ENCODE measurements at places on chromosomes 16 and 17.

- no peak for DNase-seq
Observed at GRCh38 chr16:27355610-27356009, 41.8 kb downstream of the IL4R start.

DNA sequence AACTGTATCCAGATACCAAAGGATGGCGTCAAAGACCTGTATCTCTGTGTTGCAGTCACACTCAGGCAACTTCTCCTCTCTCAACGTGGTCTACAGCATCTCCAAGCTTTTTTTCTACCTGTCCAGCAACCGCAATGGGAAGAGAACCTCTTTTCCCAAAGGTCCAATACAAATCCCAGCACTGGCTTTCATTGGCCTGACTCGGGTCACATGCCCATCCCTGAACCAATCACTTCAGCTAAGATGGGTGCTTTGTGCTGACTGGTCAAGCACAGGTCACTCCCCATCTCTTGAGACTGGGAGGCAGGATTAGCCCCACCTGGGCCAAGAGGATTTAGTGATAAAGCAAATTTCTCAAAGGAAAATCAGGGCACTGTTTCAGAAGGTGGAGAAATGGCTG lies 71.2 kb upstream of the C16orf82 start:
- no peak for DNase-seq

DNA sequence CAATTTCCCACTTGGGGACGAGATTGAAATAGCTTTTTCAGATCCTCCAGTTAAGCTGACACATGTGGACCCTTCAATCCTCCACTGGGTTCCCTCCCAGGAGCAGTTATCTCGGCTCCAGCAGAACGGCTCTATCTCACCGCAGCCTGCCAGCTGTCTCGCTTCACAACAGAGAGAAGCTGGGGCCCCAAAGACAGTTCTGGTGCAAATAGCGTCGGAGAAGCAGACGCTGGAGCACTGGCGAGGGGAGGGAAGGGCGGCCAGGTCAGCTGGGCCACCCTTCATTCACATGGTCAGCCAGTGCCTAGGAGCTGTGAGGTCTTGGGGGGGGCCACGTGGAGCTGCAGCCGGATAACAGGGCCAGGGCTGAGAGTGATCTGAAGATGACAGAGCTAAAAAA lies 141.3 kb upstream of the SDK2 start:
- no peak for DNase-seq

DNA sequence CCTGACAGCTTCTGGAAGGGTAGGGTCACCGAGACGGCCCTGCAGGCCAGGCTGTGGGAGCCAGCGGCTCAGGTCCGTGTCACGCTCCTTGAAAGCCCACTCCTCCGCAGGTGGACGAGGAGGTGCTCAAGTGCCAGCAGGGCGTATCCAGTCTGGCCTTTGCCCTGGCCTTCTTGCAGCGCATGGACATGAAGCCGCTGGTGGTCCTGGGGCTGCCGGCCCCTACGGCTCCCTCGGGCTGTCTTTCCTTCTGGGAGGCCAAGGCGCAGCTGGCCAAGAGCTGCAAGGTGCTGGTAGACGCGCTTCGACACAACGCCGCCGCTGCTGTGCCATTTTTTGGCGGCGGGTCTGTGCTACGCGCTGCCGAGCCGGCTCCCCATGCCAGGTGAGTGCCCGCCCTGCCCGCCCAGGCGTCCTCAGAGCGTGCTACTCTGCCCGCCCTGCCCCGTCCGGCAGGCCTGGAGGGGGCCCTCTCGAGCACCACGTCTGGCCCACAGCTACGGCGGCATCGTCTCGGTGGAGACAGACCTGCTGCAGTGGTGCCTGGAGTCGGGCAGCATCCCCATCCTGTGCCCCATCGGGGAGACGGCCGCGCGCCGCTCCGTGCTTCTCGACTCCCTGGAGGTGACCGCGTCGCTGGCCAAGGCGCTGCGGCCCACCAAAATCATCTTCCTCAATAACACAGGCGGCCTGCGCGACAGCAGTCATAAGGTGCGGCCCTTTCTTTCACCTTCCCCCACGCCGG lies 1.3 kb downstream of the NAGS start:
- peak; percentile 14 for DNase-seq

GRCh38 chr17:14393723-14394122 lies 92.8 kb downstream of the HS3ST3B1 start:
- no peak for DNase-seq

- DNase-seq = no peak
Observed at GRCh38 chr17:82065638-82066303, at the start of gene DUS1L. DUS1L (minus strand) TSS chr17:82065804; CDS start chr17:82065059, 745 bp downstream.

DNA sequence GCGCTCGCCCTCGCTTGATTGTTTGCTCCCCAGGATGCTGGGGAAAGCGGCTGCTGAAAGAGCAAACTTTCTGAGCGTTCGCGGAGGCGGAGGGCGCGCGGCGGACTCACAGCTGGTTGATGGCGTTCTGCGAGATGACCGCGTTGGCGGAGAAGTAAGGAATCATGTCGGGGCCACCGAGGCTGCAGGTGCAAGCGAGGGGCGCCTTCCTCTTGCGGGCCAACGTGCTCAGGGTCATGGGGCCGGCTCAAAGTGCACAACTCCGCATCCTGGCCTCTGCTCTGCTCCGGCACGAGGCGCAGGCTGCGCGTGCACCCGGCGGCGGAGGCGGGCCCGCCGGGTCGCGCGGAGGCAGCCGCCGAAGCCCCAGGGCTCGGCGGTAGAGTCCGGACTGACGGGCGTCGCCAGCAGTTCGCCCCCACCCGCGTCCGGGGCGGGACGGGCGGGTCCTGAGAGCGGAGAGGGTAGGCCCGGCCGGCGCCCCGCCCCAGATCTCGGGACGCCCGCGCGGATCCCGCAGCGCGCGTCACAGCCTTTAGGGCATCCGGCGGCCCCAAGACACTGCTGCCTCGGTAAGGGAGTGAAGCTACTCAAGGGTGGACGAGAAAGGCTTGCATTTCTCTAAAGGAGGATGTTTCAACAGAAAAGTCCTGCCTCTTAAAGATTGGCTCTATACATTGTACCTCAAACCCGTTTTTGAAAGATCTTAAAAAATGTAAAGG lies 138.5 kb upstream of the CORO6 start:
- peak; percentile 82 for DNase-seq

GRCh38 chr17:80722661-80723060 lies 178.0 kb downstream of the RPTOR start:
- no peak for DNase-seq

- no peak for DNase-seq
Observed at GRCh38 chr16:12971241-12971640, 69.8 kb downstream of the SHISA9 start.

DNA sequence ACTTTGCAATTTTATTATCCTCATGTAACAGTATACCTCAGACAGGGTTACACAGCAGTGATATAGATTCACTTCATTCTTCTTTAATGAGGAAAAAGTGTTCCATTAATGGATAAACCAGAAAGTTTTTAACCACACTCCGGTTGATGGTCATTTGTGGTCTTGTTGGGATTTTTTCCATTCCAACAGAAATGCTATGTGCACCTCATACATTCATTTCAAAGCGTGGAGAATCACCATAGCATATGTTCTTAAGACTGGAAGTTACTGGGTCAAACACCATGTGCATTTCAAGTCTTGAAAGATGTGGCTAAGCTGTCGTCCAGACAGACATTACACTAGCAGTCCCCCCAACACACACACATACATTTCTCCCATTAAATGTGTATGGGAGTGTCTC lies 245.8 kb upstream of the CDH5 start:
- DNase-seq = no peak

DNA sequence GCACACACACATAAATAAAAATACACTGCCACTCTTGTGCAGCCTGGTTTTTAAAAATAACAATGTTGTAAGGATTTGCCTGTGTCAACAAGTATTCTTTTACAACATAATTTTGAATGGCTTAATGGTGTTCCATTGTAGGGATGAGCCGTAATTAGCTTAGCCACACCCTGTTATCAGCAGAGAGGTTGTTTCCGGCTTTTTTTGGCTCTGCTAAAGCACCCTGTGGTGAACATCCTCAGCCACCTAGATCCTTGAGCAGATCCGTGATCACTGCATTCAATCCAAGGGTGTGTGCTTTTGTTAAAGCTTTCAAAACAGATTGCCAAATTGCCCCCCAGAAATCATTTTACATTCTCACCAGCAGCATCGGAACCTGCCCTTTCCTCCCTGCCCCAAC lies 7.0 kb downstream of the KATNB1 start:
- DNase-seq = no peak

- DNase-seq = no peak
Observed at GRCh38 chr17:43881181-43881580, 26.2 kb downstream of the MPP2 start.

GRCh38 chr17:44216694-44217093 lies 2.8 kb downstream of the UBTF start:
- no peak for DNase-seq

DNA sequence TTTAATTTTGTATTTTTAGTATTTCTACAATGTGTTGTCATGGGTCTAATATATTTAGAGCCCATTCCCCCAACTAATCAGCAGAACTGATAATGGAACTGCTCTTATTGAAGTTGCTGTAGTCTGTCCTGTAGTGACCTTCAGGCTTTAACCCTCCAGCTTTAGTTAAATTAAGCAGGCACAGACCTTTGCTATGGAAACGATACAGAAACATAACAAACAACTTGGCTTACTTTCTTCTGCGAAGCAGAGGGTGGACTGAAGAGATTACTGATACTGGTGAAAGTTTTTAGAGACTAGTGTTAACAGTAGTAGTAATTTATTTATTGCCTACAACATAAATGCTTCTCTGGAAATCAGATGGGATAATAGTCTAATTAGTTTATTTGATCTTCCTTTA lies 61.4 kb downstream of the NFATC3 start:
- DNase-seq = no peak

Measured in activated CD8-positive, alpha-beta memory T cell treated with anti-CD3 and anti-CD28 coated beads for 1 hour (primary cell).